Endodermal cell (in vitro differentiated cells): ENCODE measurements at places on chromosomes 13 and 19. TPM values are rescaled to one million over a fixed set of nuclear protein-coding genes. Genes with fewer than 3 reads are reported as not detected.

NLRP5 gene
- not detected in 2 replicates for total RNA-seq

NAPA gene
- 57.6 to 68.2 TPM (median 66.0 TPM) in 3 replicates for total RNA-seq

NCR1 gene
- 32.8 and 34.5 TPM in 2 replicates for total RNA-seq

CGB3 gene
- total RNA-seq: not detected in 2 replicates

AZU1 gene
- total RNA-seq: 2.8 to 5.2 TPM (median 3.7 TPM) in 3 replicates

ZNF792 gene
- total RNA-seq: 28.2 and 30.2 TPM in 2 replicates

ZNF28 gene
- 44.5 and 52.2 TPM in 2 replicates for total RNA-seq

ZNF154 gene
- 15.9 to 20.1 TPM (median 16.8 TPM) in 3 replicates for total RNA-seq

FARSA gene
- 54.8 to 65.1 TPM (median 64.8 TPM) in 3 replicates for total RNA-seq

PGLYRP2 gene
- not detected in 3 replicates for total RNA-seq

GRCh38 chr19:58417071-58417470 lies 8.6 kb downstream of the ZNF584 start:
- H3K36me3 ChIP-seq: peaks cover 28% of the 10 kb centered on the region
- no peaks in the 10 kb centered on the region for H3K27me3 ChIP-seq
- no peak for DNase-seq
- H3K27ac ChIP-seq: no peak overlapping the region
- no peaks in the 10 kb centered on the region for H3K4me1 ChIP-seq

- H3K4me1 ChIP-seq: no peaks in the 10 kb centered on the region
- DNase-seq: no peak
- no peaks in the 10 kb centered on the region for H3K36me3 ChIP-seq
- no peak overlapping the region for H3K4me3 ChIP-seq
Observed at GRCh38 chr13:44487989-44488388, 88.1 kb downstream of the TSC22D1 start.

GRCh38 chr13:33107361-33107760 lies 91.1 kb downstream of the KL start:
- DNase-seq: no peak
- H3K27ac ChIP-seq: no peak overlapping the region
- H3K36me3 ChIP-seq: no peaks in the 10 kb centered on the region
- no peaks in the 10 kb centered on the region for H3K4me1 ChIP-seq

DNA sequence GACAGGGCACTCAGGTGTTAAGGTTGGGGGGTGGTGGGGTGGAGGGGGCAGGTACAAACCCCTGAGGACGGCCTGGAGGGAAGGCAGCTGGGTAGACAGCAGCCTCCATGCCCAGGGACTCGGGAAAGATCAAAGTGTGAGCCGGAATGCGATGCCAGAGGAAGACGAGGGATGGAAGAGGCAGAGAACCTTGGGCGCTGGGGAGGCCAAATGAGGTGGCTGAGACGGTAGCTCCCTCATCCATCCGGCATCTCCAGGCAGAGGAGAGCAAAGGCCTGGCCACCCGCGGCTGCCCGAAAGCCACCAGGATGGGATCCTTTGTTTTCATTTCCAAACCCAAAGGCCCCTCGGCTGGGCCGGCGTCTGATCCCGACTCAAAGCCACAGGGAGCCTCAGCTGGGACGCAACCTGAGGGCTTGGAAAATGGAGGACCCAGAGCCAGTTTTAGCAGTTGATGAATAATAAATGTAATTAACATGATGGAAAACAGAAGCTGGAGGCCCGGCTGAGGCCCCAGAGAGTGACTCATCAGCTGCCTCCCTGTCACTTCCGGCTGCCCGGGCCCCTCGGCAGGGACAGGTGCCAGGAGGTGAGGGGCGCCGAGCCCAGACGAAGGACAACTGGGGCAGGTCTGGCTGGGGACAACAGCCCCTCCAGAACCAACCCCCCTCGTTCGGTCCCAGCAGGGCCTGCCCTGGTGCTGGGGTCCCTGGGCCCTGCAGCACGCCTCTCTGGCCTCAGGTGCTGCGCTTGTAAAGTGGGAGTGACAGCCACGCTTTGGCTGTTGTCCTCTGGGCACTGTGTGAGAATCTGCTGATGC lies 61.6 kb downstream of the CEBPG start:
- no peak overlapping the region for H3K4me3 ChIP-seq
- H3K27ac ChIP-seq: peak overlapping the region; percentile 83
- H3K27me3 ChIP-seq: no peaks in the 10 kb centered on the region
- DNase-seq: no peak

GRCh38 chr13:44117351-44117750 lies 237.6 kb downstream of the LACC1 start:
- DNase-seq: no peak
- no peaks in the 10 kb centered on the region for H3K36me3 ChIP-seq
- H3K27me3 ChIP-seq: no peaks in the 10 kb centered on the region
- H3K4me3 ChIP-seq: no peak overlapping the region
- no peak overlapping the region for H3K27ac ChIP-seq
- peaks cover 11% of the 10 kb centered on the region for H3K4me1 ChIP-seq

- no peak for DNase-seq
- no peaks in the 10 kb centered on the region for H3K27me3 ChIP-seq
- peaks cover 76% of the 10 kb centered on the region for H3K36me3 ChIP-seq
- H3K27ac ChIP-seq: peak overlapping the region; percentile 81
- H3K4me3 ChIP-seq: no peak overlapping the region
Observed at GRCh38 chr19:8487137-8487851, 15.1 kb downstream of the PRAM1 start.

GRCh38 chr19:3975637-3976087 lies 4.8 kb upstream of the DAPK3 start:
- H3K36me3 ChIP-seq: peaks cover 60% of the 10 kb centered on the region
- DNase-seq: peak; percentile 49
- peaks cover 5% of the 10 kb centered on the region for H3K4me1 ChIP-seq
- no peak overlapping the region for H3K4me3 ChIP-seq

DNA sequence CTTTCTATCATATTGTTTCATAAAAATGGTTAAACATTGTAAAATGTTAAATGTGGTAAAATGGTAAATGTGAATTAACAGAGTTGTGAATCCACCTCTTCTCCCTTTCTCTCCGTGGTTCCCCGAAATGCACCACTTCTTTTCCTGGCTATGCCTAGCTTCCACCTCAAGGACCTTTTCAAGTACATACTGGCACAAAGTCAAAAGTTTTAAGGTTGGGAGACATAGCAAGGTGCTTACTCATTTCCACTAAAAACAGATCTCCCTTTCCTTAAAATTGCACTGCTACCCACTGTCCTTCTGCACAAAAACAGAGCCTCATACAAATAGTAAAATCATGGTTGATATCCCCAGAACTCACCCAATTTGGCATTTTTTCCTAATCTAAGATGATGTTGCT lies 558.2 kb downstream of the SLITRK6 start:
- H3K27ac ChIP-seq: no peak overlapping the region
- no peak for DNase-seq
- no peaks in the 10 kb centered on the region for H3K36me3 ChIP-seq
- H3K4me3 ChIP-seq: no peak overlapping the region

DNA sequence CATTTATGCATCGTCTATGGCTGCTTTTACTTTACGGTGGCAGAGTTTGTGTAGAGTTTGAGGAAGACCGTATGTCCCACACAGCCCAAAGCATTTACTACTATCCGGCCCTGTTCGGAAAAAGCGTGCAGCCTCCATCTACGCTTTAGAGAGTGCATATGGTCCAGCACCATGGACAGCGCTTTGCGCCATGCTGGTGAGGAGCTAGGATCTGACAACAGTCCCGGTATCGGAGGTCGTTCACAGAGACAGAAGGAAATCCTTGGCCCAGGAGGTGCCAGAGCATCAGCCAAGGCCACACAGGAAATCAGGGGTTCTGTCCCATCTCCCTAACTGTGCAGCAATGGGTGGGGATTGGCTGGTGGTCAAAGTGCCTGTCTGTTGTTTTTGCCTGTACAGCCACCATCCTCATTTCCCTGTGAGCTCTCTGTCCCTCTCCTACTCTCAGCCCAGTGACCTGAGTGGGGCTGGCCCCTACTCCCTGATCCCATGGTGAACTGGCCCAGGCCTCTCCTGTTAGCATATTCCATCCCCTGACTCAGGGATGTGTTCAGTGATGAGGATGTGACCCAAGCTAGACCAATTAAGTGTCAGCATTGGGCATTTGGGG lies 16.2 kb upstream of the PRODH2 start:
- no peak overlapping the region for H3K27ac ChIP-seq
- H3K4me1 ChIP-seq: no peaks in the 10 kb centered on the region
- no peaks in the 10 kb centered on the region for H3K36me3 ChIP-seq

DNA sequence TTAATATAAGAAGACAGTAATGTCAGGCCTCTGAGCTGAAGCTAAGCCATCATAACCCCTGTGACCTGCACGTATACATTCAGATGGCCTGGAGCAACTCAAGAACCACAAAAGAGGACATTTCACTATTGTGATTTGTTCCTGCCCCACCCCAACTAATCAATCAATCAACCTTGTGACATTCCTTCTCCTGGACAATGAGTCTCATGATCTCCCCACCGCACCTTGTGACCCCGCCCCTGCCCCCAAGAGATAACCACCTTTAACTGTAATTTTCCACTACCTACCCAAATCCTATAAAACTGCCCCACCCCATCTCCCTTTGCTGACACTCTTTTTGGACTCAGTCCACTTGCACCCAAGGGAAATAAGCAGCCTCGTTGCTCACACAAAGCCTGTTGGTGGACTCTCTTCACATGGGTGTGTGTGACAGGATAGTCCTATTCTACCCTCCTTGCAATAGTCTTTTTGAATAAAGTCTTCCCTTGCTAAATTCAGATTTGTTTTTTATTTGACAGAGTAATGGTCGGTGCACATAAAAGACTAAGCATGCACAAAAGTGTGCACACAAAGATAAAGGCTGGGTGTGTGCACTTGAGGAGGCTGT lies 14.0 kb downstream of the CD70 start:
- H3K27ac ChIP-seq: no peak overlapping the region
- no peak for DNase-seq
- H3K4me1 ChIP-seq: no peaks in the 10 kb centered on the region
- no peak overlapping the region for H3K4me3 ChIP-seq

GRCh38 chr19:40398417-40399131 lies 8.6 kb upstream of the HIPK4 start:
- H3K4me1 ChIP-seq: no peaks in the 10 kb centered on the region
- H3K27ac ChIP-seq: no peak overlapping the region
- DNase-seq: peak; percentile 96
- no peak overlapping the region for H3K4me3 ChIP-seq
- no peaks in the 10 kb centered on the region for H3K36me3 ChIP-seq

GRCh38 chr19:27740396-27740795 lies 1472.6 kb downstream of the UQCRFS1 start:
- DNase-seq: peak; percentile 6
- no peaks in the 10 kb centered on the region for H3K27me3 ChIP-seq
- no peak overlapping the region for H3K27ac ChIP-seq
- no peaks in the 10 kb centered on the region for H3K4me1 ChIP-seq

DNA sequence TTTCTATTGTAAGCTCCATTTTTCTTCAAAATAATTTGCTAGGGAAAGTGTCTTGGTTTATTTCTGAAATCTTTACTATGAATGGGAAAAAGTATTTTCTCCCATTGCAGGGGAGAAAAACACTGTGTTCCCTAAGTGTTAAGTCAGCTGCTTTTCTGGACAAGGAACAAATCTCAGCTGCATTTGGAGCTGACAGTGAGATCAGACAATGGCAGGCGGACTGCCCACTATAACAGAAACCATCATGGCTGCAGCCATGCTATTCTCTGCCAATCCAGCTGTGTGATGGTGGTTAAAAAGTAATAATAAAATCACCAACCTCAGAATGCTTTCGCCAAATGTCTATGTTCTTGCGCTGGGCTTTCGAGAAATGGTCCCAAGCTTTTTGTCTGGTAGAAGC lies 302.7 kb downstream of the DNAJC15 start:
- no peak overlapping the region for H3K27ac ChIP-seq
- no peak for DNase-seq
- peaks cover 9% of the 10 kb centered on the region for H3K27me3 ChIP-seq
- no peak overlapping the region for H3K4me3 ChIP-seq

- no peak overlapping the region for H3K4me3 ChIP-seq
- DNase-seq: peak; percentile 81
- no peak overlapping the region for H3K27ac ChIP-seq
- H3K36me3 ChIP-seq: peaks cover 81% of the 10 kb centered on the region
- H3K4me1 ChIP-seq: no peaks in the 10 kb centered on the region
Observed at GRCh38 chr19:55304279-55304978, 20.6 kb downstream of the BRSK1 start.

- peaks cover 37% of the 10 kb centered on the region for H3K27me3 ChIP-seq
- no peaks in the 10 kb centered on the region for H3K36me3 ChIP-seq
- peak; percentile 100 for DNase-seq
- H3K4me3 ChIP-seq: peak overlapping the region; percentile 72
- H3K27ac ChIP-seq: no peak overlapping the region
Observed at GRCh38 chr19:35557539-35558399, 5.7 kb downstream of the ATP4A start.

DNA sequence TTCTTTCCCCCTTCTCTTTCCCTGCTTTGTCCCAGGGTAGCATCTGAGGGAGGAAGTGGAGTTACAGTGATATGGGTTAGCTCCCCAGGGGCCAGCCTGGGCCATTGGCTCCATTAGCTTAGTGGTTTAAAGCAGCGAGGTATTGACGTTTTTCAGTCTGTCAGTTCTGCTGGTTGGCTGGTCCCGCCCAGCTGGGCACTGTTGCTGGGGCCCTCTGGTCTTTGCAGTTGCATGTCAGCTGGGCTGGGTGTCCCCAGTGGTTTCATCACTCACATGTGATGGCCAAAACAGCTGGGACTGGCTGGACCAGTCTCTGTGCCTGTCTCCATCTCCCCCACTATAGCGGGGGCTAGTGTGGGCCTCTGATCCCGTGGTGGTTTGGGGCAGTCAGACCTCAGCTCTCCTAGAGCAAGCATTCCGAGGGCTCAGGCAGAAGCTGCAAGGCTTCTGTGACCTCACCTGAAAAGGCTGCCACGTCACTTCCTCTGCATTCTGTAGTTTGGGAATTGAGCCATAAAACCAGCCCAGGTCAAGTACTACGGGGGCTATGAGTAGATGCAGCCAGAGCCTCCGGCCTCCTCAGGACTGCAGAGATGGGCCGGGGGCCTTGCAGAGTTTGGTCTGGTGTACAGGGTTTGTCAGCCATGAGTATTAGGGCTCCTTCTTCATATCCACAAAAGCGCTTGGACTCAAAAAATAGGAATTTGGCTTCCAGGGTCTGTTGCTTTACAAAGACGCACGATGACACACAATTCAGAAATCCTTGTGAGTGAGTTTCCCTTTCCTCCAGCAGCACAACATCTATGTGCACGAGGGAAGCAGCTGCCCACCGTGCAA lies 30.0 kb downstream of the TSSK6 start:
- DNase-seq: no peak
- H3K4me3 ChIP-seq: no peak overlapping the region
- peak overlapping the region; percentile 63 for H3K27ac ChIP-seq
- peaks cover 32% of the 10 kb centered on the region for H3K36me3 ChIP-seq
- peaks cover 13% of the 10 kb centered on the region for H3K4me1 ChIP-seq

DNA sequence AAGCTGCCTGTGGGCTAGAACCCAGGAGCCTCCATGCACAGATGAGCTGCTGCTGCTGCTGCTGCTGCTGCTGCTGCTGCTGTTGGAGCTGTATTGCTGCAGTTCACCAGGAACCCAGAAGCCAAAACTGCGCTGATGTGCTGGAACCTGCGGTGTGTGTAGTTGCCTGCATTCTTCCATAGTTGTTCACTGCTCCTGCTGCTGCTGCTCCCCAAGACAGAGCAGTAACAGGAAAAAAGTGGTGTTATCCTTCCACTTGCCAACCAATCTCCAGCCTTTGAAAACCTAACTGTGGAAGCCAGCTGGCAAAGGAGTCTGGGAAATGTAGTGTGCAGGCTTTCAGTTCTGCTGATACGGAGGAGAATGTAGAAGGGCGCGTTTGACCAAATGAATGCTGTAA lies 37.9 kb downstream of the ARHGAP35 start:
- H3K4me1 ChIP-seq: peaks cover 18% of the 10 kb centered on the region
- peak; percentile 49 for DNase-seq
- no peaks in the 10 kb centered on the region for H3K27me3 ChIP-seq
- H3K36me3 ChIP-seq: no peaks in the 10 kb centered on the region

- DNase-seq: no peak
- no peak overlapping the region for H3K4me3 ChIP-seq
- no peaks in the 10 kb centered on the region for H3K4me1 ChIP-seq
- H3K27ac ChIP-seq: no peak overlapping the region
- H3K36me3 ChIP-seq: no peaks in the 10 kb centered on the region
Observed at GRCh38 chr13:71499235-71499634, 367.8 kb downstream of the DACH1 start.
